ENCODE measurements at places on chromosomes 5 and 9.

DNA sequence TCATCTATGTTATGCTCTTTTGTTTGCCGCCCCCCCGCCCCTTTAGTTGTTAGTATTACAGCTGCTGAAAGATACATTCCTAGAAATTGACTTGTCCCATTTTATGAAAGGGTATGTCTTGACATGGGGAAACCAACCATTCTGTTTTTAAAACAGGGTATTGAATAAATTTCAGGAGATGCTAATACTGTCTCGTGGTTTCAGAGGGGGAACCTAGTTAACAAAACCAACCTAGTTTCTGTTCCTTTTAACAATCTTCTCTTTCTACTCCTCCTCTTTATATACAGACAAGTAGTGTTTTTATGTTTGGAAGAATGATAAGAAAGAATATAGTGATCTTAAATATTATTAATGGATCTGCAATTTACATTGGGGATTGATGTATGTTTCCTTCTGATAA lies 3.5 kb downstream of the PIP5K1B start:
- no peak for DNase-seq

DNA sequence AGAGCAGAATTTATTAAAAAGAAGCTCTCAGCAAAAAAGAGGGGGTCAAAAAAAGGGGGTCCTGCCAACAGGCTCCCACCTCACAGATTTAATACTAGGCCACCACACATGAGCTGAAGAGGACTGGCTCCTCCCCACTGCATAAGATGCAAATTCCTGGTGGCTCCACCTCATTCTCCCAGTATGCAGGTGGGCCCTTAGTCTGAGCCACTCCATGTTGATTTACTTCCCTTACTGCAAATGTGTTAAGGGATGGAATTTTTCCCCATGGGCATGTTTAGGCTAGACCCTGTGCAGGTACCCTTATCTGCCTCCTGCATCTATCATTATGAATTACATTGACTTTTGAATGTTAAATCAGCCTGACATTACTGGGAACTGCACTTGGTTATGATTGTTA lies 82.9 kb downstream of the ISOC1 start:
- DNase-seq, result no peak

- no peak for DNase-seq
Observed at GRCh38 chr9:120110520-120110919, 469.4 kb downstream of the CDK5RAP2 start.

DNA sequence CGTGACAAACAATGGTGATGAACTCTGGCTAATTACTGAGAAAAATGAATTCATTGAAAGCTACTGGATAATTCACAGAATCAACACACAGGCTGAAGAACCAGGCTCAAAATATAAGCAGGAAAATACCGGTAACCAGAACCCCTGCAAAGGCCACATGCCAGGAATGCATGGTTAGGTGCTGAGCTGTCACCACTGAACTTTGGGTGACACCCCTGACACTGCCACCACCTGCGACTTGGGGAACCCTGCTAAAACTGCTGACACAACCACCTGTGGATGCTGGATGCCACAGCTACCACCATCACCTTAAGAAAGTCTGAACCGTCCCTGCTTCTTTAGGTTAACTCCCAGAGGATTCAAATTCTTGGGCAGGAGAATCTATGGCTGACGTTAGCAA lies 72.0 kb upstream of the NR4A3 start:
- DNase-seq, result no peak

- DNase-seq, result no peak
Observed at GRCh38 chr5:14890846-14891245, 19.3 kb upstream of the ANKH start.

- DNase-seq, result no peak
Observed at GRCh38 chr9:76321195-76321828, 72.9 kb downstream of the RFK start.

- no peak for DNase-seq
Observed at GRCh38 chr9:85310573-85310972, 431.2 kb downstream of the AGTPBP1 start.

DNA sequence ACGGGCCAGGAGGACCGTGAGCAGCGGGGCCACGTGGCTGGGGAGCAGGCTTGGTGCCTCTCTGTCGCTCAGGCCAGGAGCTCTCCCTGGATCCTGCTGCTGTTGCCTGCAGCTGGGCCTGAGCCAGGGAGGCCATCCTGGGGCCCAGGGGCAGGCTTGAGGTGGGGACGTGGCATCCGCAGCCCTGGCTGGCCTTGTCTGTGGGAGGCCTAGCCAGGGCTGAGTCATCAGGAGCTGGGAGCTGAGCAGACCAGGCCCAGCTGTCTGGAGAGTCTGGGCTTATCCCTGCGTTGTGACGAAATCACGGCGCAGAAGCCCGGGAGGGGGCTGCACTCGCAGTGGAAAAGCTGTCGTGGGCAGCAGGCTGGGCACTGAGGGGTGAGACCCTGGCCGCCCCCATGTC lies 138.8 kb upstream of the COL5A1 start:
- no peak for DNase-seq

GRCh38 chr9:91116211-91116610 lies 245.5 kb downstream of the AUH start:
- DNase-seq, result no peak

DNA sequence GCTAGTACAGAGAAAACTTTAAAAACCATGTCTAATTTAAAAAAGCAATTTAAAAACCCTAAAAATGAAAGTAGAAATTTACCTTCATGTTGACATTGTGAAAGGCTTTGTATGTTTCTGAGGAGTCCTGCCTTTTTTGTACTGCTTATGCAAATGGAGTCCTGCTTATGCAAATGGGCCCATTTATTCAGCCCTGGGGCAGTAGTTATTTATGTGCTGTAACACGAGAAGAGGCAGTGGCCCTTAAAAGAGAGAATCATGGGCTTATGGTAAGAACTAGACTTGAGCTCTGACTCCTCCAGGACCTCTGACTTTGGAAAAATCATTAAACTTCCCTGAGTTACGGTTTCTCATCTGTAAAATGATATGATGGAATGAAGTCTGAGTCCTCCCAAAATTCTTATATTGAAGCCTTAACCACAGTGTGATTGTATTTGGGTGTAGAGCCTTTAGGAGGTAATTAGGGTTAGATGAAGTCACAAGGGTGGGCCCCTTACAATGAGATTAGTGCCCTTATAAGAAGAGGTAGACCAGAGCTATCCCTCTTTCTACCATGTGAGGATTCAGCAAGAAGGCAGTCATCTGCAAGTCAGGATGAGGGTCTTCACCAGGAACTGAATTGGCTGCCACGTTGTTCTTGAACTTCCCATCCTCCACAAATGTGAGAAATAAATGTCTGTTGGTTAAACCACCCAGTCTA lies 447.8 kb upstream of the CD180 start:
- no peak for DNase-seq

DNA sequence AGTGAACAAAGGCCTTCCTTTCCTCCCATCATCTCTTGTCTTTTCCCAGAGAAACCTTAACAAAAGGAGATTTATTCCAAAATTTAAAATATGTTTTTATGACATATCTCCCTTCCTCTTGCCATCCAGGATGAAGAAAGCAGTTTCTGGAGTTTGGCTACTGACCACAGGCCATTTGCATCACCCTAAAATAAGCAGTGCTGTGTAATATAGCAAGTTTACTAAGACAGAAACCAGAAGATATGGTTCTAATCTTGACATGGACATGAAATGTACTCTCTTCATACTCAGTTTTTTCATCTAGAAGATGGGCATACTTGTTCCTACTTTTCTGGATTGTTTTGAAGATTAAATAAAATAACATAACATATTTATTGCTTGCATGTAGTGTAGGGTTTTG lies 50.2 kb upstream of the ZFAND5 start:
- no peak for DNase-seq

- DNase-seq, result no peak
Observed at GRCh38 chr5:1660511-1660910, 136.8 kb upstream of the LPCAT1 start.

GRCh38 chr5:371811-372555 lies 50.5 kb downstream of the AHRR start:
- DNase-seq, result no peak

DNA sequence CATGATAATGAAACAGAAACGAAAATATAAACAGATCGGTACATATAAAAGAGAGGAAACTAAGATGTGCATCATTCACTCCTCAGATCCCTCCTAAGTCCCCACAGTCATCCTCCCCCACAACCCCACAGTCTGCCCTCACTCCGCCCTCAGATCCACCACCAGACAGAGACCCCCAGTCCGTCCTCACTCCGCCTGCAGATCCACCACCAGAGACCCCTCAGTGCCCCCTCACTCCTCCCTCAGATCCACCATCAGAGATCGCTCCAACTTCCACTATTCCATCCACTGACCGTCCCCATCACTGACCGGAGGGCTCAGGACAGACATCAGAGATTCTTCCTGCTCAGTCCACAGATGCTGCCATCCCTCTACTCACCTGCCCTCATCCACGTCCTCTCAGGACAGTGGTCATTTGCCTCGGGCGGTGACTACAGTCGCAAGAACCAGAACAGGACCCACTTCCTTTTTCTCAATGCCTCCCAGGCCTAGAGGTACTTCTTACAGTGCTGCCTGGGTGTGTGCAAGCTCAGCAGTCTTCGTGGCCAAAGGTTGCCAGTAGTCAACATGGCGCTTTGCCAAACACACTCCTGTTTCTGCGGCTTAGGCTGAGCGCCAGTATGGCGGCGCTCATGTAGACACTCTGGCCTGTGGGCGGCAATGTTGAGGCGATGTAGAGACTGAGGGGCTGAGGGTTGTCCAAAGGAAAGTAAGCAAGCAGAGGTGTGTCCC lies 8.3 kb upstream of the SPATA31C1 start:
- DNase-seq, result no peak

DNA sequence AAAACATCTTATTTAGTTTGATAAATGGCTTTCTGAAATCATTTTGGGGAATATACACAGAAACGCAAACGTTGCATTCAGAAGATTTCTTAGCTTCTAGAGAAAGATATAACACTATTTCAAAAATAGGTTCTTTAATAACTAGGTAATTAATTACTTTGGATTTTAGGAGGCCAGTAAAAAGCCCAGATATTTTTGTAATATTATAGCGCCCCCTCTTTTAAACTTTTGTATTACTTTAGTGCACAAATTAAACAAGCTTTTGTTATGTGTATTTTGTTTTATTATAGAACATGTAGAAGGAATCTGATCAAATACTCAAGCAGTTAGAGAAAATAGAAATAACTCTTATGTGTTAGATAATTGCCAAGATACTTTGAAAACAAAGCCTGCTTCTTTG lies 57.7 kb downstream of the COMMD10 start:
- no peak for DNase-seq

- no peak for DNase-seq
Observed at GRCh38 chr5:114325541-114325940, 36.3 kb upstream of the KCNN2 start.

Data from stimulated activated CD4-positive, alpha-beta T cell treated with anti-CD3 and anti-CD28 coated beads, Interleukin-15, amount 100 ng/mL, for 1 hour (primary cell).